ENCODE measurements at places on chromosomes 6 and 20.

DNA sequence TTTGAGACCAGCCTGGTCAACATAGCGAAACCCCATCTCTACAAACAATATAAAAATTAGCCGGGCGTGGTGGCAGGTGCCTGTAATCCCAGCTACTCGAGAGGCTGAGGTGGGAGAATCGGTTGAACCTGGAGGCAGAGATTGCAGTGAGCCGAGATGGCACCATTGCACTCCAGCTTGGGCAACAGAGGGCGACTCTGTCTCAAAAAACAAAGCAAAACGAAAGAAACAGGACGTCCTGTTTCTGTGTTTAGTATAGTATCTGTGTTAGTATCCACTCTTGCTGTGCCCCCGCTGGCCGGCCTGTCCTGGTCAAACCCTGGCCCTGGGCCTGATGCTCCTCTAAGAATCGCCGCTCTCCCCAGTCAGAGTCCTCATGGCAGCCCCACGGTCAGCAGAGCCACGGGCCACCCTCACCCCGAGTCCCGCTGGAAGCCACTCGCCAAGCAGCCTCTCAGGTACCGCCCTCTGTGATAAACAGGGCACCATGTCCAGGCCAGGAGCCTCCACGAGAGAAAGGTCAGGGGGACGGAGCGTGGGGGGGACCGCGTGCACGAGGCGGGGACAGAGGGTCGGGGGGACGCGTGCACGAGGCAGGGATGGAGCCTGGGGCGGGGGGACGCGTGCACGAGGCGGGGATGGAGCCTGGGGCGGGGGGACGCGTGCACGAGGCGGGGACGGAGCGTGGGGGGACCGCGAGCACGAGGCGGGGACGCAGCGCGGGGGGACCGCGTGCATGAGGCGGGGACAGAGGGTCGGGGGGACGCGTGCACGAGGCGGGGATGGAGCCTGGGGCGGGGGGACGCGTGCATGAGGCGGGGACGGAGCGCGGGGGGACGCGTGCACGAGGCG lies 384.5 kb downstream of the SMOC2 start:
- DNase-seq: no peak

DNA sequence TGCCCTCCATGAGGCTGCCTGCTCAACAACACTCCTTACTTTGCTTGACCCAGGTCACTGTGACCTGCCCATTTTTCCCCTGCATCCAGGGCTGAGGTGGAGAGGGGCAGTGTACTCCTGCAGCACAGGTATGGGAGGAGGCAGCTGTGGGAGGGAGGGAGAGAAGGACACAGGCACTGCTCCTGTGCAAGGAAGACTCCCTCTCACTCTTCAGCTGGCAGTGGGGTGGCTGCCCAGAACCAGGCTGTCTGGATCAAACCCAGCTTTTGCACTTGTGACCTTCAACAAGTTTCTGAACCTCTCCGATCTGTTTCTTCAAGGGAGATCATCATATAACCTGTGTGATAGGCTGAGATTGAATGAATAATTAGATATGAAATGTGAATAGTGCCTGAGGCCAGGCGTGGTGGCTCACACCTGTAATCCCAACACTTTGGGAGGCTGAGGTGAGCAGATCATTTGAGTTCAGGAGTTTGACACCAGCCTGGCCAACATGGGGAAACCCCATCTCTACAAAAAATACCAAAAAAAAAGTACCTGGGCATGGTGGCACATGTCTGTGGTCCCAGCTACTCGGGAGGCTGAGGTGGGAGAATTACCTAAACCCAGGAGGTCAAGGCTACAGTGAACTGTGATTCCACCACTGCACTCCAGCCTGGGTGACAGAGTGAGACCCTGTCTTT lies 14.1 kb downstream of the TGIF2 start:
- no peak for DNase-seq

GRCh38 chr6:38901802-38902522 lies 146.6 kb upstream of the GLP1R start:
- DNase-seq: no peak

- DNase-seq: peak; percentile 9
Observed at GRCh38 chr6:25866011-25866410, 8.0 kb downstream of the SLC17A3 start.
